ENCODE measurements at places on chromosomes 6 and 20.

GRCh38 chr6:25346064-25346463 is 66.9 kb downstream of the CARMIL1 start:
- no peak for DNase-seq

DNA sequence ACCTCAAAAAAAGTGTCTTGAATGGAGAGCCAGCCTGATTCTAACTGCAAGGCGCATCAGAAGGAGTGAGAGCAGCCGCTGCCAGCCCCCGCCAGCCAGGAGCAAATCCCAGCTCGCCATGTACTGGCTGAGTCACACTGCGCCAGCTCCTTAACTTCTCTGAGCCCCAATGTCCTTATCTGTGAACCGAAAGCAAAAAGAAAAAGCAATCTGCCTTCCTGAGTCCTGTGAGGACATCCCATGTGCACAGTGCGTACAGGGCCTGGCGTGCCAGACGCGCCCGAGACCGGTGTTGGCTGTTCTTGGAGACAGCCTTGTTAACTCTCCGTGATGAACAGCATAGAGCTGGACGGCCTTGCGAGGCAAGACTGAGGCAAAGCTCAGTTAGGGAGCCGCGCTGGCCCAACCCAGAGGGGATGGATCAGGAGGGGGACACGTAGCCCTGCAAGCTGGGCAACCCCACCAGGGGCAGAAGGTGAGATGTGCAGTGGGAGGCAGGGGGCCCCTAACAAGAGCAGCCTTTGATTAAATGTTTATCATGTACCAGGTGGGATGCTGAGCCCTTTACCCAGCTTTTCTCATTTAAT is 122.7 kb downstream of the AGPAT4 start:
- DNase-seq, result no peak

GRCh38 chr6:111982681-111983080 is 71.2 kb upstream of the CCN6 start:
- DNase-seq, result no peak

GRCh38 chr6:48036316-48036715 is 74.7 kb downstream of the PTCHD4 start:
- DNase-seq, result no peak

DNA sequence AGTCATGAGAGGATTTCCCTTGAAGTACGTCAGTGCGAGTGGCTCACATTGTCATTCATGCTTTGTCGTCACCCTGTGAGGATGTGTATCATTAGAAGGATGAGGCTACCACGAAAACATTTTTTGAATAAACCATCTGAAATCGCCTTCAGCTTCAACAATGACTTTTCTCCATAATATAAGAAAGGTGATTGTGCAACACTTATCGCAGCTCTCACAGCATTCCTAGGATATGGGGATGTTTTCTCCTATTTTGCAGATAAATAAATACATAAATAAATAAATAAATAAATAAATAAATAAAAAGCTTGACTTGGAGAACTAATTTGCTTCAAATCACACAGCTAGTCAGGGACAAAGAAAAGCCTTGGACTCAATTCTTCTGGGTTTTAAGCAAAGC is 326.5 kb downstream of the FOXA2 start:
- DNase-seq, result no peak

DNA sequence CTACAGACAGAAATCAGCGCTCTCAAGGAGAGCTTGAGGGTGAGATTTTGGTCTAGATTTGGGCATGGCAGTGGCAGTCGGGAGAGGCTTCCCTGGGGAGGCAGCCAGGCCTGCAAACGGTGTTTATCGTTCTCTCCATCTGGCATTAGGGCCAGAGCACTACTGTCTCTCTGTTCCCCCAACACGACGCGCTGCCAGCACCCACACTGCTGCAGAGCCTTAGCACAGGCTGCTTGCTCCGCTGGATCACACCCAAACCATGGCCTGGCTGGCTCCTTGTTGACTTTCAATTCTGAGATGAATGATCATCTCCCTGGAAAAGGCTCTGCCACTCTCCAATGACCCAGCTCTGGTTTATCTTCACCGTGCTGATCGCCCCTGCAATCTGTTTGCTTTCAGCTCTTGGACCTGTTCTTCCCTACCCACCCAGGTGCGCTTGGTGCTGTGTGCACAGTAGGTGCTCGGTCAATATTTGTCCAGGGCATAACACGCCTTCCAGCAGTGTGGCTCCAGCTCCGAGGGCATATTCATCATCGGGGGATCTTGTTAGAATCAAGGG is 106.1 kb downstream of the TFAP2C start:
- DNase-seq, result no peak

DNA sequence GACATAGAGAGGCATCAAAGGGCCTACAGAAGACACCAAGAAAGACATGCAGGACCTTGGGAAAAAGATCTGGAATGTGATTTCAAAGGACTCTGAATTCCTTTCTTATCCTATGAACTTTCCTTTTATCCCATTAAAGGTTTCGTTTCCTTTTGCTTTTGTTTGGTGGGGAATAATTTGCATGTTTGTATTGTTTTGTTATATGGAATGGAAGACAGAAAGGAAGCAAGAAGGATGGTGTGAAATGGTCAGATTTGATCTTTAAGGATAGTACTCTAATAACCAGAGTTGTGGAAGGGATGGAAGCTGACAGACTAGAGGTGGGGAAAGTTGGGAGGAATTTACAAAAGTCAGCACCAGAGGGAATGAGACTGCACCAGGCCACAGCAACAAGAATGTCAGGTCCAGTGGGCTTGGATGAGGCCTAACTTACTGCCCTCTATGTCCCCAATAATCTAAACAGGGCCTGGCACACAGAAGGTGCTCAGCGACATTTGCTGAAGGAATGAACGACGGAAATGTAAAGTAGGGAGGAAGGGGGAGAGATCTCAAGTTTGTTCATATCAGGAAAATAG is 173.7 kb downstream of the FOXA2 start:
- DNase-seq, result no peak

- DNase-seq, result no peak
Observed at GRCh38 chr6:3236005-3236404, 8.6 kb upstream of the TUBB2B start.

DNA sequence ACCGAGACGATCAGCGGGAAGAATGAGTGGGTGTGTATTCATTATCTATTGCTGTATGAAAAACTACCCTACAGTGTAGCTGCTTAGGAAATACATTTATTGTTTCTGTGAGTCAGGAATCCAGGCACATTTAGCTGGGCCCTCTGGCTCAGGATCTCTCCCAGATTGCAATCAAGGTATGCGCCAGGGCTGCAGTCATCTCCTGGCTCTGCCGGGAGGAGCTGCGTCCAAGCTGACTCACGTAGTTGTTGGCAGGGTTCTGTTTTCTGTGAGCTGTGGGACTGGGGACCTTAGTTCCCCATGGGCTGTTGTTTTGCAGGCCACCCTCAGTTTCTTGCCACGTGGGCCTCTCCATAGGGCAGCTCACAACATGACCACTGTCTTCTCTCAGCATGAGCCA is 68.2 kb upstream of the FUCA2 start:
- no peak for DNase-seq
